ENCODE measurements at places on chromosomes 3 and 15.

GRCh38 chr3:125083776-125084175, 28.0 kb upstream of the HEG1 start:
- DNase-seq, result no peak

DNA sequence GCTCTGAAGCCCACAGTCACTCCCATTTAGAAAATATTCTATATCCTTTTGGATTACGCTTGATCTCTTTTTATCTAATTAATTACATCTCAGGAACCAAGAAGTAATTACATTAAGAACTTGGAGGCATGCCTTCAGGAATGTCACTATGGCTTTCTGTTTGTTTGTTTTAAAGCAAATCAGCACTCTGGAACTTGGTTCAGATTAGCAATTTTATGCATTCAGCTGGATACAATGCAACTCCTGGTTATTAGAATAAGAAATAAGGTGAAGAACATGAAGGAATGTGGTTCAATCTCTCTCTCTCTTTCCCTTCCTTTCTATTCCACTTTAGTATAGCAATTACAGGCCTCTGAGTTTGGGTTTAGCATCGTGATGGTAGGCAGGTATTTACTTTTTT, 235.8 kb downstream of the FHIT start:
- DNase-seq, result no peak

DNA sequence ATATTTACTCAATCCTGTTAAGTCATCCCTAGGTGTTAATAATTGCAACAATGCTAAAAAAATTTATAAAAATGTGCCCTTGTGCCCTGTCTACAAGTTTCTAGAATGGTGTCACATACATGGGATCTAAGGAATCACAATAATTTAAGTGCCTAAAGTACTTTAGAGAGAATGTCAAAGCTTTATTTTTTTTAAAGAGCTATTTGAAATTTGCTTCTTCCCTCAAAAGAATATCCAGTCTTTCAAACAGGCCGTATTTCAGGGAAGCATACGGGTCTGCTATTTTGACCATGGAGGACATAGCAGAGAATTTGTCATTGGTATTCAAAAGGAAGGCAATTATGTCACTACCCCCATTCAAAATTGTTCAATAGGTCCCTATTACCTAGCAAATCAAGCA, 29.7 kb downstream of the MEIS2 start:
- no peak for DNase-seq

DNA sequence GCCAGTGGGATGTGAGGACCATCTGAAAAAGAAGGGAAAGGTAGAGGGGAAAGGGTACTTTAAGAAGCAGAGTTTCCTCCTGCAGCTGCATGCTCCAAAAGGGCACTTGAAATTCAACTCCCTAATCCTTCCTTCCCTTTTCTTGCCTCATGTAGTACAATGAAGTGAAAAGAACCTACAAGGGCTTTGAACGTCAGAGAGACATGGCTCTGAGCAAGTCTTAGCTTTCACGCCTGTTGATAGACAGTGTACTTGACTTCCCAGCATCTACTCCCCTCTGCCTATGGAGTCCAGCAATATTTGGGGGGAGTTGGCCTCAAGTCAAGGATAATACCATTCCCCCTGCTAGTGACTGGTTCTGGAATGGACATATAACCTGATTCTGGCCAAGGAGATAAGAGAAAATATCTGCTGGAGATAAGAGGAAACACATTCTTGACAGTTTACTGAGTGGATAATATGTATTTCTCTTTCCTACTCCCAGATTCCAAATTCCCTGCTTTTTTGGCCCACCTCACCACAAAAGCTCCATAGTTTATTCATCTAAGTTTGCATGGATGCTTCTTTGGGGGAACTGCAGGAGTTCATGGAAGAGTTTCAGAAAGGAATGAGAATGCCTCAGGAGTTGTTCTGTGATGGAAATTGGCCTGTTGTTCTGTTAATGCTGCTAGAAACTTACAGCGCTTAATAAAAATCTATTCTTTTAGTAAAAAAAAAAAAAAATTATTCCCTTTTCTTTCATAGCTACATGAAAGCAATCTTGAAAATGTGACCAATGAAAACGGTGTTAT, 193.0 kb upstream of the TPM1 start:
- DNase-seq, result no peak

- no peak for DNase-seq
Observed at GRCh38 chr3:10370429-10370828, 49.5 kb upstream of the SEC13 start.

- no peak for DNase-seq
Observed at GRCh38 chr3:177724020-177724638, 526.8 kb upstream of the TBL1XR1 start.

DNA sequence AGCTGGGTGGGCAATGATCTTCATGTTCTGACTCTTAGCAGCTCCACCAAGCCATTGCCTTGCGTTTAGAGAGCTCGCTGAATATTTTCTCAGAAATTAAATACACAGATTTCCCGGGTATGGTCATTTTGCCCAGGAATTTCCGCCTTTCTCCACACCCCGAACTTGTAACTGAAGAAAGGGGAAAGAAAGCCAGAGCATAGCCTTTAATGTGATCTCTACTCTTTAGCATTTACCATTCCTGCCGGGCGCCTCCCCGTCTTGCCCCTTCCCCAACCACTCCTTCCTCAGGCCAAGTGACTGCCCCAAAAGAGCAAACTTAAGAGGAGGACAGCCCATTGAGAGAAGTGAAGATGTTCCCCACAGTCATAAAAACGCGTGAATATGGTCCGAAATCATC, 53.1 kb downstream of the LMCD1 start:
- no peak for DNase-seq

- DNase-seq, result no peak
Observed at GRCh38 chr3:147406028-147406931, at the start of gene ZIC4. Gene ZIC4, minus strand, starts transcription at chr3:147406543. Its CDS starts 3,746 bp downstream, at chr3:147402797.

GRCh38 chr3:175486255-175486654, 627.1 kb downstream of the NAALADL2 start:
- no peak for DNase-seq

DNA sequence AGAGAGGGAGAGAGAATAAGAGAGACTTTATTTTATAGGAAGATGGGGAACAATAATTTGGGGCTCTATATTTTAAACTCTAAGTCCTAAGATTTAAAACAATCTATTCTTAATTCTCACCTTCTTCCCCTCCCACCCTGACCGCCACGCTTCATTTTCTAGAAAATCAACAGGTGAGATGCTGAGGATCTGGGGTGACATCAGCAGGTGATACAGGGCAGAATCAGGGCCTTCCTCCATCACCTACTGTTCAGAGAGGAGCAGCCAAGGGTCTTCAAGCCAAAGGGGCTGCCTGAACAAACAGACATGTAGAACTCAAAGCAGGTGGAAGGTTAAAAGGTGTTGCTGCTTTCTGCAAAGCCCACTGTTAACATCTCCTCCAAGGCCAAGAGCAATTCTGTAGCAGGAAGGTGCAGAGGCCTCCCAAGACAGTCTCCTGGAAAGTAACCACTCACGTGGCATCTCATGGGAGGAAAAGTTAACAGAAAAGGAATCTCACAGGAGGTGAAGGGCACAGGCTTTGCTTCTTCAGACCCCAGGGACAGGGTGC, 183.6 kb upstream of the TLE3 start:
- no peak for DNase-seq

DNA sequence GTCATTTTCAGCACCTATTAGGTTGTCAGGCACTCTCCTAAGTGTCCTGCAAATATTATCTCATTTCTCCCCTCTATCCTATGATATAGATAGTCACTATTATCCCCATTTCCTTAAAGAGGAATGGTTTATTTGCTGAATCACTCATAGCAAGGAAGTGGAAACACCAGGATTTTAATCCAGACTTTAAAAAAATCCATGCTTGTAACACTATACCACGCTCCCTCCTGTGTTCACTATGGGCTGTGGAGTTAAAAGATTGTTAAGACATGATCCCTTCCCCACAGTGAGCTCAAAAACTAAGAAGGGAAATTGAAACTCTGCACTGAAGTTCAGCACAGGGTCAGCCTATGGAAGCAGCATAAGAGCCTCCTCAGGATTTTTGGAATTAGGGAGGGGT, 60.2 kb downstream of the TMEM39A start:
- DNase-seq, result no peak

- peak; percentile 47 for DNase-seq
Observed at GRCh38 chr15:100335335-100335999, 6.3 kb downstream of the ADAMTS17 start.

- DNase-seq, result no peak
Observed at GRCh38 chr3:124409650-124410275, 320.5 kb upstream of the UMPS start.

- no peak for DNase-seq
Observed at GRCh38 chr3:126557415-126557745, 1.4 kb downstream of the C3orf22 start.

Data from NCI-H526 treated with DMSO at 0.1 percent for 48 hours (cell line).